ENCODE measurements at places on chromosomes 1 and 21.

DNA sequence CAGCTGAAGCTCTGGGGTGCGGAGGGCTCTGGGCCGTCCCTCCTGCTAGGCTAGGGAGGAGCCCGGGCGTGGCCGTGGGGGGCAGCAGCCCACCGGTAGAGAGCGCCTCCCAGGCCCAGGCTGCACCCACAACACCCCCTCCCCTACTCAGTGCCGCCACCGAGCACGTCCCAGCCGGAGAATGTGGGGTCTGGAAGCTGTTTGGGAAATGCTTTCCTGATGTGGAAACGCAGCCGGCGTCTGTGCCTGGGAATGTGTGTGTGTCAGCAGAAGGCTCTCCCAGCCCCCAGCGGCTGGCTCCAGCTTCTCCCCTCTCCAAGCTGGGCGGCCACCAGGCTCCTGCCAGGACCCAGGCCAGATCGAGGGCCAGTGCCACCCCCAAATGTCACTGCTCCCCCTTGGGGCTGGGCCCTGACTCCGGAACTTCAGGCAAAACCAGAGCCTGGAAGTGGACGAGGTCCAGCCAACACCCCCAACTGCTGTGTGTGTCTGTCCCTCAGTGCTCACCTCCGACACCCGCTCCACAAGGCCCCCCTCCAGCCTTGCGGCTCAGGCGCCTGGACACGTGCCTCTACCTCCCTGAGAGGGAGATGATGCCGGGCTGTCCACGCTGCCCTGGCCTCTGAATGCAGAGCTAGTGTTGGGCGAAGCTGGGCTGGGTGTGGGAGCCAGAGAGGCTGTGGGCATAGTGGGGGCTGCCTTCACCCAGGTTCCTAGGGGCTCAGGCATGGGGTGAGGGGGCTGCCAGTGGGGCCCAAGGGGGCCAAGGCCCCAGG is 74.7 kb downstream of the MEGF6 start:
- no peak for DNase-seq

DNA sequence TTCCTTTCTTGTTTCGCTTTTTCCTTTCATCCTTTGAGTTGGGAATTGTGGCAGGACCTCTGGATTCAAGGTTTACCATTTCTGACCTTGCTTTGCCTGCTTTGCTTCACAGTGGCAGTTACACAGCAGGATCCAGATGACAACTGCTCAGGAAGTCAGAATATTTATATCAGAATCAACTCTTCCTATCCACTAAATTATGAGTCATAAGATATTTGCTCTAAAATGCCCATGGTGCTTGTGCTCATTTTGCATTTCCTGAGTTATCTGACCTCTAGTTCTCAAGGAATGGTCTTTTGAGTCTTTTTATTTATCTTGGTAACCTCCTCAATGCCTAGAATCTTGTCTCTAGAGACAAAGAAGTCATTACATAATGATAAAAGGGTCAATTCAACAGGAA is 290.8 kb downstream of the LRRC7 start:
- DNase-seq: no peak

- DNase-seq: no peak
These were observed 23.8 kb downstream of the TSEN15 start for GRCh38 chr1:184075055-184076029.

GRCh38 chr1:33477451-33477850 is 5.0 kb downstream of the ZSCAN20 start:
- no peak for DNase-seq

GRCh38 chr1:234778221-234779159 is 168.5 kb upstream of the IRF2BP2 start:
- DNase-seq: no peak

- DNase-seq: no peak
These were observed 73.2 kb downstream of the CD58 start for GRCh38 chr1:116497656-116498055.

- DNase-seq: no peak
These were observed 15.9 kb upstream of the SAMD11 start for GRCh38 chr1:907611-908451.

DNA sequence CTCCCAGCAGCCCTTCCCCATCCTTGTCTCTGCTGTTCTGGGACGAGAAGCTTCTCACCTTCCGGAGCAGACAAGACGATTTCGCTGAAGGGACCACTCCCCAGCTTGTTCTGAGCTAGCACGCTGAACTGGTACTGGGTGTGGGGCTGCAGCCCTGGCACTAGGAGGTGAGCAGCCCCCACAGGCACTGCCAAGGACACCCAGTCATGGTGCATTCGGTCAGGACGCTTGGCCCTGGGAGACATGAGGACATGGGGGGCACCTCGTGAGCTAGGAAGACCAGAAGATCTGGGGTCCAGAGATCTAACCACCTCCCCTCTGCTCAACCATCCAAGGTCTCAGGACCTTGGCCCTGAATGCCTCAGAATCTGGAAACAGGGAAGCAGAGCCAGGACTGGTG is 5.3 kb upstream of the TAGLN2 start:
- no peak for DNase-seq

All from cortex of kidney (tissue), 1 donor.